ENCODE measurements at places on chromosomes 3 and 15.
A peak's percentile ranks its signal among the peaks of the same experiment; 100 is the strongest.

DNA sequence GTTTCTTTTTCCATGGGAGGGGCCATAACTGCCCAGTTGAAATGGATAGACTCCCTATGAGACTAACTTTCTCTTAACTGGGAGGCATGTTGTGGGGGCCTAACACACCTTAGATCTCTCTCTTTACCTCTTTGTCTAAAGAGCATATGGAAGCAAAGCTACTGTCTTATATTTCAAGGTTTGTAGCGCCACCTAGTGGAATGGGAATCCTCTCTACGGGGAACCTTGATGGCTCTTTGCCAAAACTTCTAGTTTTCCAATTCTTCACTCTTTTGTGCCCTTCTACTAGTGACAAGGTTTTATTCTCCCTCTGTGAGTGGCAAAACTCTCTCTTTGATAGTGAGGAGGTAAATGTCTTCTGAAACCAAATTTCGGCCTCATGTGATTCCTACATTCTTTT lies 1030.4 kb upstream of the CADM2 start:
- peak; percentile 35 for DNase-seq

GRCh38 chr15:96066852-96067495 lies 263.5 kb upstream of the NR2F2 start:
- DNase-seq, result no peak

DNA sequence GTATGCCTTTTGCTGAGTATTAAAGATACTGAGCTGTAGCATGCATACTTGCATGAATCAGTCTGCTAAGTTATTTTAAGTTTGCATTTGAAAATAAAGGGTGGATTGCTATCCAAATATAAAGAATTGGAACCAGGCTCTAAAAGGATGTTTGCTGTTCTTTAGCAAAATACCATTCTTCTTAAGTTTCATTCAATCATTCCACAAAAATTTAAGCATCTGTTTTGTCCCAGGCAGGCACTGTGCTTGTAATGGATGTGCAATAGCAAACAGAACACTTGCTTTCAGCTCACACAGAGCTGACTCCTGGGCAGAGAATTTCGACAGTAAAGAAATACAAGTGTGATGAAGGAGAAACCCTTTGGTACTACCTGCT lies 151.1 kb downstream of the PGPEP1L start:
- no peak for DNase-seq

DNA sequence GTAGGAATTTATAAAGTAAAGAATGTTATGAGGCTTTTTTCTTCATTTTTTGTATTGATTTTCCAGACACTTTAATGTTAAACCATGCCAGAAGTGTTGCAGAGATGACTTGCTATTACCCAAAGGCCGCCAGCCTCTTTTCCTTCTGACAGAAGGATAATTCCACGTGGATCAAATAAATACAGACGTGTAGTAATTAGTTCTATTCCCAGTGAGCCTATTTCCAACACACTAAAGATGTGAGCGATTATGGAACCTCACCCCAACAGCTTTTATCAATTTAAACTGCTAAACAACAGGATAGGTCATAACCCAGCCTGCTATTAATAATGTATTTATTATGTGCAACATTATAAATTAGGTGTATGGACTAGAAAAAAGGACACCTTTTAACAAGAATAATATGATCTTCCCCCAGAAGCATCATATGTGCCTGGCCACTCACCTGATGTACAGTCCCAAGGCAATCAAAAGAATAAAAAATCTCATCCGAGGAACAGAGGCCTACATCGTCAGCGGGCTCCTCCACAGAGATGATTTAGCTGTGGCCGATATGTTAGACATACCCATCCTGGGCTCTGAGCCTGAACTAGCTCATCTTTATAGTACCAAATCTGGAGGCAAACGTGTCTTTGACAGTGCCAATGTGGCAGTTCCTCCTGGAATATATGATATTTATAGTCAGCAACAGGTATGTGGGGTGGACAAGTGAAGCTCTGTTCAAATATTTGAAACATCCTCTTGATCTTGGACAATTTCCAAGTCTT lies 125.9 kb upstream of the C15orf61 start:
- no peak for DNase-seq

DNA sequence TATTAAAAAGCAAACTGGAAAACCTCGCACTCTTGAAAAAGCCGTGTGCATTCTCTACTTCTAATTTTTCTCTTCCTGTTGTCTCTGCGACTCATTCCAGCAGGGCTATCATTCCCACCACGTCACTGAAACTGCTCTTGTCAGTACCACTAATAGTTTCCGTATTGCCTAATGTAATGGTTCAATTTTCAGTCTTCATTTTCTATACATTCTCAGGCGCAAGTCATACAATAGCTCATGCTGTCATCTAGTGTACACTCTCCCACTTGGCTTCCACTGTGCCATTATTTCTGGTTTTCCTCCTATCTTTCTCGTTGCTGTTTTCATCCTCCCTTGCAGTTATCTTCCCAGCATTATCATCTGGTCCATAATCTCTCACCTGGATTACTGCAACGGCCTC lies 160.2 kb downstream of the SPATA16 start:
- DNase-seq, result no peak

DNA sequence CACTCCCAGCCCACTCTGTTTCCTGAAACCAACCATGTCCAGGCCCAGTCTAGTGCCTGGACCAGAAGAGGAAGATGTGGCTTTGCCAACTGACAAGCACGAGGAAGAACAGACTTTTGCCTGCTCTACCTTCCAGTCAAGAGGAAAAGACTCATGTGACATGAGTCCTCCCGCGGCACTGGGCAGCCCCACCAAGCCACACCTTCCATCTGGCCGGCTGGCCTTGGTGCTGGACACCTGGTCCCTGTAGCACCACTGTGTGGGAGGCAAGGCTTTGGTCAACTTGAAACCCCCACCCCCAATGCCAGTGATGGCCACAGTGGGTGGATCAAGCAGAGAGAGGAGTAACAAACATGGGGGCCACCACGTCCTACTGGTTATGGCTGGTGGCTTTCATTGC lies 12.5 kb downstream of the CHDH start:
- no peak for DNase-seq

DNA sequence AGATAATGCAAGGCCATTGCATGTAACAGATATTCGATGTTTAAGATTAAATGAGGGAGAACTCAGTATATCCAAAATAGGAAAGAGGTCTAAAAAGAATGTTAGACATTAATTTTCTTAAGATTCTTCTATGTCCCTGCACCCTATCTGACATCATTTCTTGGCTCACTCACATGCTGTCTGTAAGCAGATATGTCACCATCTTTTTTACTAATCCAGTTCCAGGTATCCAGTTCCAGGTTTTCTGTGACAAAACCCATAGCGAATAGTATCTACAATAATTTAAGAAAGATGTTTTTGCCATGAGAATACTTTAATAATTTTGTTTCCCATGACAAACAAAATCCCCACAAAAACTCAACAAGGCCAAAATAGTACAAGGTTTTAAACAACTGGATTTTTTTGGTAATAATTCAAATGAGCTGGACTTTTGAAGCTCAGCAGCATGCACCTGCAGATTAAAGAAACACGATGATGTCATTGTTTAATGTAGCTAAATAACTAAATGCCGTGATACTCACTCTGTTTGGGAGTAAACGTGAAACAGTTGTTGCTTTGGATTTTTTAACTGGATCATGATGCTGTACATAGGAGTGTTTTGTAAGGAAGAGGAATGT lies 867.6 kb downstream of the EPHA3 start:
- no peak for DNase-seq

DNA sequence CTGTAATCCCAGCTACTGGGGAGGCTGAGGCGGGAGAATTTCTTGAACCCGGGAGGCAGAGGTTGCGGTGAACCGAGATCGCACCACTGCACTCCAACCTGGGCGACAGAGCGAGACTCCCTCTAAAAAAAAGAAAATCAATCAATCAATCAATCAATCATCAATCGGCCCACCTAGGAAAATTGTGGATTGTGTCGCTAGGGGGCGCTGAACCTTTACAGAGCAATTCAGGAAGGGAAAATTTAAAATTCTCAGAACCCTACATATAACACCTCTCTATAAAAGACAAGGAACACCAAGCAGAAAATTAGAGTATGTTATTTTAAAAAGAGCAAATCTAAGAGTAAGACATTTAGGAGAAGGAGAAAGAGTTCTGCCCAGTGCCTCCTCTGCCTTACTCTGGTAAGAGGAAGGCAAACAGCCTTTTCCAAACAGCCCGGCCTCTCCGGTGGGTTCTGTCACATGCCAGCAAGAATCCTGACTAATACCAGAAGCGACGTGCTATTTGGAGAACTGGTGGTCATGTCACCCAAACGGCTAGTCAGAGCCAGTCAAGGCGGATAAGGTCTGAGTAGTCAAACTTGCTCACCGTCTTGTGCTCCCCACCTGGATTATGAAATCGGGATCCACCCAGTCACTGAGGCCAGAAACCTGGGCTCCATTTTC lies 22.3 kb upstream of the SMCO1 start:
- DNase-seq, result peak; percentile 69

DNA sequence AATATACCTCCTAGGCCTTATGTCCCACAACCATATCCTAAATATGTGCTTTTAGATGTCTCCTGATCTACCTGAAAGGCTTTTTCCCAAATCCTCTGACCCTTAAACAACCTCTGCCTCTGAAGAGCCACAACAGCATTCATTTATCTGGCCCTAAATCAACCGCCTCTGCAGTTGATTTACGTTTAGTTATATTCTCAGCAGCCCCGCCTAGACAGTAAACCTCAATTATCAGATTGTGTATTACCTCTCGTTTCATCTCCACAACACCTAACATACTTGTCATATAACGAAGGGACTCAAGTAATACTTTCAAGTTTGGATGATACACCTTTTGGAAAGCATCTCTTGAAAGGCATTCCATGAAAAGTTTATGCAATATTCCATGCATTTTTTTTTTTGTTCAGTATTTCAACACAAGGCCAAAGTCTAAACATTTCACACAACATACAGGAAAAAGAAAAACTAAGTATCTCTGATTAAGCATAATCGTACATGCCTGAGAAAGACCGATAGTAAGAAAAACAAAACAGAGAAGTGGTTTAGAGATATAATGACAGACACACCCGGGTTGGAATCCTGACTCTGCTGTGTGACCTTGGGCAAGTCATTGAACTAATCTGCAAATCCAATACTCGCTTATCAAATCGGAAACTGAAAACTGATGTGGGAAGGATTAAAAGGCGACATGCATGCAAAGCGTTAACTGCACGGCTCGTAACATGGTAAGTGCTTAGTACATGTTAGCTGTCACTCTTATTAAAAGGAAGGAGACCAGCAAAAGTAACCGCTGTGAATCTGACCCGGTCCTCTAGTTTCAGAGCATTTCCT lies 778 bp downstream of the CRBN start:
- no peak for DNase-seq

GRCh38 chr3:12356175-12356574 lies 67.3 kb downstream of the PPARG start:
- DNase-seq, result no peak

- no peak for DNase-seq
Observed at GRCh38 chr3:148901987-148902791, 37.1 kb downstream of the CPA3 start.

- DNase-seq, result no peak
Observed at GRCh38 chr3:123330441-123330991, 118.4 kb downstream of the ADCY5 start.

DNA sequence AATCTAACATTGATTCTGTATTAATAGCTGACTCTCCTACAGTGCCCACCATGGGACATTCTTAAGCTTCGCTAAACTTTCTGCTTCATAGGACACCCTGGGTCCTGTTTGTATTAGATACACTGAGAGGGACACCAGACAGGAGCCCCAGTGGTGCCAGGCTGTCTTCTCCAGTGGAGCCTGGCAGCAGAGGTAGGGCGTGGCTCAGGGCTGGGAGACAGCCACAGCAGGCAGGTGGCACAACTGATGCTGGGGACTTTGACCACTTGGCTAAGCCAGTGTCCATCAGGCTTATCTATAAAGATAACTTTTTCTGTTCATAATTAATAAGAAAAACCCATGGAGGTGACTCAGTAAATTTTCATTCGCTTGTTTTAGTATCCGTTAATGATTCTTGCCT lies 21.8 kb downstream of the NIPA1 start:
- DNase-seq, result no peak

DNA sequence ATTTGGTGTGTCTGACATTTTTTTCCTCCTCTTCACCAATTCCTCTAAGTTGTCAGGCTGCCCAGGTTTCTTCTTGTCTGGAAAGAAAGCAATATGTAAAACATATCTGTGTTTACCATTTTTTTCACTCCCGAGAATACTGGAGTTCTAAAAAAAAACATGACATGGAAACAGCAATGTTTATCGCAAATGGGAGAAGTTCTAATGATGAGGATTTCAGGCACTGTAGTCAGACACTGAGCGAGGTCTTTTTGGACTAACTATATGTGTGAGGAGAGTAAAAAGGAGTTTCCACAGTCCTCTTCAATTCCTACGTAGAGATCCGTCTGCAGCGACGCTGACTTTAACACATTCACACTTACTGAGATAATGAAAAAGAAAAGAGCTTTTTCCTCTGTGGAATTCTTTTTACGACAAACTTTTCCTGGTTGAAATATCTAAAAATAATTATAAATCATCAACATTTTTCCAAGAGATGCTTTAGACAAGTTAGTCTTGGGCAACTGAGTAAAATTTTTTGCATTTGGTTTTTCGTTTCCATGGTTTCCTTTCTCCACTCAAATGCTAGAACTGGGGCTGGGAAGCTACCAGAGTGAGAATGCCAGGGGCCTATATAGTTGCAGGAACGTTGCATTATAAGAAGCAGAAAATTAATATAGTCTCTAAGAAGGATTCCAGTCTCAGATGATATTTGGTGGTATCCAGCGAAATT lies 8.4 kb upstream of the SETMAR start:
- DNase-seq, result no peak

DNA sequence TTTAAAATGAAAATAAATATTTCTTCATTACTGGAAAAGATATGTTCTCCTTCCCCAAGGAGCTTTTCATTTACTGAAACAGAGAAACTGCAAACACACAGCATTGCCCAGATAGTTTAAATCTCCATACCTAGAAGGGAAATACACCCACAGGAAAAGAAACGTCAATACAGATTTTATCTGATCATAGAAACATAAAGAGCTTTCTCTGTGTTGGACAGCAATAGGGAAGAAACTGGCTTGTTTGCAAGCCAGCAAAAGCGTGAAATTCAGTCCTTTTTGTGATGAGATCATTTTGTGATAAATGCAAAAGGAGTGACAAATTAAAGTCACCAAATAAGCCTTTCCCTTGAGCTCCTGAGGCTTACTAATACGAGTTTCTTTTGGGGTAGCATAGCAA lies 398.0 kb downstream of the TIGIT start:
- DNase-seq, result no peak

DNA sequence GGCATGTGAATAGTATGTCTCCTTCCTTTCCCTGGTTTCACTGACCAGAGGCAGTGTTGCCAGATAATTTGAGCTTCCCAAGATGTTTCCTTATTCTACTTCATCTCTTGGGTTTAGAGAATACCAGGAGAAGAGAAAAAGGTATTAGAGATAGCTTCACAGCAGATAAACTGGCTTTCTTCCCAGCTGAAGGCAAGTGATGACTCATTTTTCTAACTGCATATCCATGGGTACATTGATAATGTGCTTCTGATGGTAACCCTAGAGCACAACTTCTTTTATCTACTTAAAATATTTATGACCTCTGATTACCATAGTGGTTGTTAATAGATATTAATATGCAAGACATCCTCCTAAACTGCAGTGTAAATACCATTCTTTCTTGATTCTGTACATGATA lies 34.6 kb upstream of the CMTM8 start:
- DNase-seq, result no peak

All from activated CD4-positive, alpha-beta T cell treated with anti-CD3 and anti-CD28 coated beads, Interleukin-2, Interleukin-6, amounts not matched to agents 100 ng/mL and 50 ng/mL, durations not matched to agents 16 hours and 8 hours (primary cell).